Stimulated activated CD8-positive, alpha-beta memory T cell treated with anti-CD3 and anti-CD28 coated beads, Interleukin-4, amount 100 ng/mL, for 24 hours (primary cell): ENCODE measurements at places on chromosomes 2 and 18.

DNA sequence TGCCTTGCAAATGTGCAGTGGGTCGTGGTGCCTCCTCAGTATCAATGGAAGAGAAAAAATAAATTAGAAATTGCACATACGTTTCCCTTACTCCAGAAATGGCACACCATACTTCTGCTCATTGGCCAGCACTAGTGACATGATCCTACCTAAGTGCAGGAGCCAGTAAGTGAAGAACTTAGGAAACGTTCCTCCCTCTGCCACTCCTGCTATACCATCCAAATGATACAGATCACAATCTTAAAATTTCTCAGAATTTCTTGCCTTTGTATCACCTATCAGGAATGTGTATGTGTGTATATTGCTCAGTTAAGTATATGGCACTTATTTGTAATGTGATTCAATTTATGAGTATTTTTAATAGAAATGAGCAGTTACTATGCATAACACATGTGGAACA, 237.0 kb upstream of the UBE2E3 start:
- DNase-seq, result no peak

GRCh38 chr2:85435220-85435958, 16.9 kb downstream of the SH2D6 start:
- DNase-seq, result no peak

DNA sequence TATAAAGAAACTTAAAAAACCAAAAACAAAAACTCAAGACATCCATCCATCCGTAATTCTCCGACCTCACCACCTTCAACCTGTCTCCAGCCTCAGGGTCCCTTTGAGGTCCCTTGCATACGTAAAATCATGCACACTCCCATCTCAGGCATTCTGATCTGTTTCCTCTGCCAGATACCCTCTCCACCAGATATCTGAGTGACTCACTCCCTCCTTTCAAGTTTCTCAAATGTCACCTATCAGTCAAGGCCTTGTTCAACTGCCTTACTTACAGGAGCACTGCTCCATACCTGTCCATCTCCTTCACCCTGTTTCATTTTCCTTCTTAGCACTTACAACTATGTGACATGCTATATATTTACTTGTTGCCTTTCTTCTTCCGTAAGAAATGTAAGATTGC, 369.3 kb downstream of the NBAS start:
- no peak for DNase-seq

- no peak for DNase-seq
These were observed 165.1 kb downstream of the SRBD1 start for GRCh38 chr2:45446016-45446415.

DNA sequence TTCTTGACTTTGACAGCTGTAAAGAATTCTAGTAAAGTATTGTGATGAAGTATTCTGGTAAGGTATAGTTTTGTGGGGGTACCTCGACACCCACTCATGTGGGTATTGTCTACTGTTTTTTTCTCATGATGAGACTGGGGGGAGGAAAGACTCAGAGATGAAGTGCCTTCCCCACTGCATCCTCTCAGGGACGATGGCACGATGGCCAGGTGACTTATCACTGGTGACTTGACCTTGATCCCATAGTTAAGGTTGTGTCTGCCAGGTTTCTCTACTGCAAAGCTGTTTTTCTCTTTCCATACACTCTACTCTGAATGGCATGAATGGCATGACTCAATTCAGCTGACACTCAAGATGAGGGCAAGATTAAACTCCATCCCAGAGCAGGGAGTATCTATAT, 936 bp upstream of the CCDC68 start:
- DNase-seq, result no peak

DNA sequence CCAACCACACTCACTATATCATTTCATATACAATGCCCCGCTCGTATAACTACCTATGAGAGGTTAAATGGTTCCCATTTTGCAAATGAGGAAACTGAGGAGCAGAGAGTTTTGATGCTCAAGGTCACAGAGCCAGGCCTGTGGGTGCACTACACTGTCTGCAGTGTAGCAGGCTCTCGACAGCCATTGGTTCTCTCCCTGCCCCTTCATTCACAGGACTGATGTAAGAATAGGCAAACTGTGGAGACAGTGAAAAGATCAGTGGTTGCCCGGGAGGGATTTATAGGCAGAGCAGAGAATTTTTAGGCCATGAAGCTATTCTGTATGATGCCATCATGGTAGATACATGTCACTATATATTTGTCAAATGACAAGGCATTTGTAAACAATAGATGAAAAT, 39.0 kb upstream of the LBH start:
- no peak for DNase-seq

DNA sequence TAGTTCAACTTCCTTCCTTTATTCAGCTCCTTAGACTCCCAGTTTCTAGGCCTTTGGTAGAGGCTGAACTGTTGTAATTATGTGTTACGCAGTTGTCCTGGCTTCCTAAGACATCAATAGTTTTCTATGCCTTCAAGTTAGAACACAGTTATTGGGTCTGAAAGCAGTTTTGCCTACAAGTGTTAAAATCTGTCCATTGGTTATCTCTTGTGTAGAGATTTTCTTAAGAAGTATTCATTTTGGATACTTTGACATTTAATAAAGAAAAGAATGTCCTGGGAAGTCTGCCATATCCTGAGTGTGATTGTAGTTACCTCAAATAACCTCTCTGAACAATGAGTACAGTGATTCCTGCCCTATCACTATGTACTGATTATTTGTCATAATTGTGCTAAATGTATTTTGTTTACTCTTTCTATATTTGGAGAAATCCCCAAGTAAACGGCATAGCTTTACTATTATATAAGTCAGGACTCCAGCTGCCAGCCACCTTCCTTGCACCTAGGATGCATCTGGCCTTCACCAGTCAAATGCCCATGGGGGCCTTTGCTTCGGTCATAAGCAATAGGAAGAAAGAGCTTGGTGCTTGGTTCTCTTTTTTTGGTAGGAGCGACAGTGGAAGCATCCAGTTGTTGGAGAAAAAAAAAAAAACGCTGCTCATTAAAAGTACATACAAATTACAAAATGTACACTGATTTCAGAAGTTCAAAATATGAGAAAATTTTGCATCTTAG, 449.5 kb upstream of the PKDCC start:
- DNase-seq, result no peak

GRCh38 chr2:200307724-200308545, 1.4 kb downstream of the SPATS2L start:
- no peak for DNase-seq

GRCh38 chr2:78977661-78978145, 47.8 kb upstream of the REG3G start:
- no peak for DNase-seq

DNA sequence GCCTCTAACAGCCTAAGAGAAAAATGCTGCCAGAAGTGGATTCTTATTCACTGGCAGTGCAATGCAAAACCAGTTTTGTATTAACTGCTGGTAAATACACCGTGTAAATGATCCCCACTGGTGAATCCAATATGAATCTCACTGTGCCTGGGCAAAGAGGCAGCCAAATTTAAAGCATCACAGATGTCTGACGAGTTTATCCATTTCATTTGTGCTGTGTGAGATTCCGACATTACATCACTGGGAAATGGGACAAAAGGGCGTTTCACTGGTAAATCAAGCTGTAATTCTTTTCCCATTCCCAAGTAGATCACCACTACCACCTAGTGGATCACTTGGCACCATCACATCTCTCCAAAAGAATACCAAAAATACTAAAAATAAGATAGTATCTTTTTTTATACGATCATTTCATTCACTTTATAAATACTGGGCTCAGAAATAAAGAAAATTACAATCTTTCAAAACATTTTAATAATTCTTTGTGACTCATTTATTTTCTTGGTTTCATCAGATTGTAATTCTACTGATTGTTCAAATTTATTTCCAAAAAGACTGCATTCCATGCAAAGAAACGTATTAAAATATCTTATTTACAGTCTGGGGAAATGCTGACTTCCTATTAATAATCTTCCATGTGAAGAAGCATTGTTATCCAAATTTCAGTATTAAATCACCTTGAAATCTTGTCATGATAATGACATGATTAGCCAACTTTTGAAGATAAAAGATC, 125.6 kb downstream of the GRB14 start:
- DNase-seq, result no peak

DNA sequence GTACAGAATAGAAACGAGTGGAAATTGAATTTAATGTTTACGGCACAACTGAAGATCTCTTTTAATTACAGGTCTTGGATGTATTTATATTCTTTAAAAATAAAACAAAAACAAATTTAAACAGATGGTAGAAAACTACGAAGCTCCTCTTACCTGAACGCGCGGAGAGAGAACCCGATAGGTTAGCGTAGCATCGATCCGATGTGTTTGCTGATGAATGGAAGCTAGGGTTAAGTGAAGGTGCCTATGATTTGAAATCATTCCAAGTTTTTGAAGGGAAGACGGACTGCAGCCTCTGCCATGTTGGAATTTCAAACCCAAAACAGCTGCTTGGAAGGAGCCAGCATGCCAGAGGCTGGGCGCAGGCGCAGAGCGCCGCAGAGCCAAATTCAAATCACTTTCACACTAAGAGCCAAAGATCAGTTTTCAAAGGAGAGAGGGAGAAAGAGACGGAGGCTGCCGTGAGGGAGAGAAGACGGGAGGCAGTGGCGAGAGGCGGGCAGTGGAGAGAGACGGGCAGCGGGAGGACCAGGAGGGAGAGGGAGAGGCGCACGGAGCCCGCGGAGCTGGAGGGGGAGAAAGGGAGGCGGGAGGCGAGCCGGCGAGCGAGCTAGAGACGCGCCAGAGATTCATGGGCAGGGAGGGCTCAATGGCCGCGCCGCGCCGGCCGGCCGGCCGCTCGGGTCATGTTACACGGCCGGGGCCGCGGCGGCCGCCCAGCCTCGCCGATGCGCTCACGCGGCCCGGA, at the start of gene FIGN:
FIGN (minus strand) TSS at position 324 of the 748 bp plus-strand sequence. CDS start 1,081 bp downstream, outside the sequence.
- DNase-seq, result no peak

DNA sequence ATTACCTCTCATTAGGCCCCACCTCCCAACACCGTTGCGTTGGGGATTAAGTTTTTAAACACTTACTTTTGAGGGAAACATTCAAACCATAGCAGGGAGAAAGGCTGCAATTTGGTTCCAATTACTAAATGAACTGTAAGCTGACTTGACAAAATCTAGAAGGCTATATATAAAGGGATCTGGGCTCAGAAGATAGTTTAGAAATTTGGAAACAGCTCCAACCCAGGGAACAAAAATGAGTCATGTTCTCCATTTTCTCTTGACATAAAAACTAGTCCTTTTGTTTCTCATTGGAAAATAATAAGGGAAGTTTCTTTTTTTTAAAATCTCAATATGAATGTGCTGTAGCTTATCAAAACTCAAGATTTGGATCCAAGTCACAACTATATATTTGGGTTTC, 17.5 kb downstream of the MOGAT1 start:
- DNase-seq, result no peak

GRCh38 chr2:27958711-27959378, 68.3 kb downstream of the BABAM2 start:
- no peak for DNase-seq

GRCh38 chr2:99691926-99692325, 202.1 kb upstream of the REV1 start:
- no peak for DNase-seq

- DNase-seq, result no peak
These were observed 71.7 kb upstream of the CDCA7 start for GRCh38 chr2:173282795-173283545.

DNA sequence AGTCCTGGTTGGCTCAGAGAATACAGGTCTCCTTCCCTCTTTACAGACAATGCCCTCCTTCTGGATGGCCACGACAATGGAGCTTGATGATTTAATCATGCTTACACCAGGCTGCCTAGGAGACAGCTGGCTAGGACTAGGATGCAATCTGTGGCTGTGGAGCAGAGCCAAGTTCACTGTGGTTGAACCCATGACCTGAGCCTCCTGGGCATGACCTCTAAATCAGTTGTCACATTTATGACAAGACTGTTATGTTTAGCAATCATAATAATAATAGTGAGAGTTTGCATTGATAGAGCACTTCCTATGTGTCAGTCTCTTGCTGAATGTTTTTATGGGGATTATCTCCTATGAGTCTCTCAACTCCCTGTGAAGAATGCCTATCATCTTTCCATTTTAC, 244.1 kb downstream of the ICOS start:
- no peak for DNase-seq

DNA sequence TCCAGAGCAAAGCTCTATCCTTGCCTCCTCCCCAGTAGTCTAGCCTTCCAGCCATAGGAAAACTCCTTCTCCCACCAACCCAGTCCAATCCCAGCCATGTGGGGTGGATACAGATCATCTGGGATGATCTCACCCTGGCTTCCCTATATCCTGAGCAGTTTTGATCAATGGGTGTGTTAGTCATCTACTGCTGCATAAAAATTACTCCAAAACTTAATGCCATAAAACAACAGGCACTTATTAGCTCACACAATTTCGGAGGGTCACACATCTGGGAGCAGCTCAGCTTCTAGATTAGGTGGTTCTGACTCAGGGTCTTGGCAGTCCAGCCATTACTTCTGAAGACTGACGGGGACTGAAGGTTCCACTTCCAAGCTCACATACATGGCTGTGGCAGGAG, 190.4 kb downstream of the SPP2 start:
- no peak for DNase-seq
